ENCODE measurements at places on chromosomes 5 and 9. TPM values are rescaled to one million over a fixed set of nuclear protein-coding genes. Genes with fewer than 3 reads are reported as not detected.

Gene KIF12
- total RNA-seq = not detected

Gene TMEM215
- total RNA-seq = not detected

Gene ORM2
- not detected for total RNA-seq

DNA sequence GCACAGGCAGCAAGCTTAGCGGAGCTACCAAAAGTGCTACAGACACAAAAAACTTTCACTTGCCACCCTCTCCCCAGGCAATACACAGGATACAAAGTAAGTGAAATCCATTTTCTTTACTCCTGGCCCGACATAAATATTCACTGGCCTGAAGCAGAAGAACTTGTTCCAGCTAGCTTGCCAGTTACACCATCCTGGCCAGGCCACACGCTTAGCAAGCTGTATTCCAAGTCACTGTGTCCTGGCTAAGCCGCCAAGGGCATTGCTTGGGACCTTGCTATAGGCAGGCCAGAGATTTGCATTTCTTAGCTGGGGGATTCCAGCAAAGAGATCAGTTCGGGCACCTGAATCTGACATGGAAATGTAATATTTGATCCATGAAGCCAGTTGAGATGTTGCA, 71.0 kb upstream of the SLC1A3 start:
- no peak for DNase-seq
- H3K4me1 ChIP-seq = no peaks in the 10 kb centered on the region
- peaks cover 10% of the 10 kb centered on the region for H3K27me3 ChIP-seq
- H3K4me3 ChIP-seq = no peak overlapping the region
- H3K27ac ChIP-seq = no peak overlapping the region

- peaks cover 22% of the 10 kb centered on the region for H3K36me3 ChIP-seq
- H3K27ac ChIP-seq = no peak overlapping the region
- no peaks in the 10 kb centered on the region for H3K4me1 ChIP-seq
Observed at GRCh38 chr9:123040801-123041200, 7.3 kb downstream of the GPR21 start.

- peaks cover 72% of the 10 kb centered on the region for H3K4me1 ChIP-seq
- peak overlapping the region; percentile 47 for H3K27ac ChIP-seq
- DNase-seq = peak; percentile 79
Observed at GRCh38 chr5:14816999-14817761, 54.4 kb downstream of the ANKH start.

All from activated CD4-positive, alpha-beta memory T cell treated with anti-CD3 and anti-CD28 coated beads for 36 hours (primary cell).